SW 1271 (cell line): ENCODE measurements at places on chromosomes 6 and 20.

- no peak for DNase-seq
Observed at GRCh38 chr20:49659056-49659455, 54.6 kb downstream of the B4GALT5 start.

DNA sequence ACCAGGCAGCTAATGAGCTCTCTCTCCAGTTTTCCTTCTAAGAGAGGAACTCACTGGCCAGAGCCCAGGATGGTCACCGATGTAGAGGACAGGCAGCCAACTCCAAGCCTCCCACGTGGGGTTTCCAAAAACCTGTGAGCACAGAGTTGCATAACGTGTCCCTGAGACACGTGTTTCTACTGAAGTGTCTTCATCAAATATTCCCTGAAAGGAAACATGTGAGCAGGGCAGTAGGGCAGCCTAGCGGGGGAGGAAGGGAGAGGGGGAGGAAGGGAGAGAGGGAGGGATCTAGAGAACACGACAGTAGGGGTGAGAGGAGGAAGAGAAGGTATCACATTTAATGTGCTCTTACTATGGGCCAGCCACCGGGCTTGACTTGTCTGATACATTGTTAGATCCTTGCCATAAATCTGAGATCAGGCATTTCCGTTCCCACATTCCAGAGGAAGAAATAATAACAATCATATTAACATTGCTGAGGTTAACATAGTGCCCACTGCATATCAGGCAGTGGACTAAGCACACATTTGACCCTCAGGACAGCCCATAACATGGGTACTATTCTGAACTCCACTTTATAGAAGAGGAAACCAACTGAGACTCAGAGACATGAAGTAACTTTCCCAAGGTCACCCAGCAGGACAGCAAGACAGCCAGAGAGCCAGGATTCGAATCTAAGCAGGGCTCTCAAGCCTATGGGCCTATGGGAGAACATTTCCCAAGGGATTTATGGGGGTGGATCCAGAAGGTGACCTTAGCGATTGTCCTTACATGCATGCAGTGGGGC, 4.5 kb upstream of the SYS1 start:
- DNase-seq, result no peak

GRCh38 chr6:169498916-169499513, 202.8 kb downstream of the WDR27 start:
- DNase-seq, result no peak

- DNase-seq, result peak; percentile 21
Observed at GRCh38 chr6:131995917-131996316, 44.7 kb upstream of the CCN2 start.

DNA sequence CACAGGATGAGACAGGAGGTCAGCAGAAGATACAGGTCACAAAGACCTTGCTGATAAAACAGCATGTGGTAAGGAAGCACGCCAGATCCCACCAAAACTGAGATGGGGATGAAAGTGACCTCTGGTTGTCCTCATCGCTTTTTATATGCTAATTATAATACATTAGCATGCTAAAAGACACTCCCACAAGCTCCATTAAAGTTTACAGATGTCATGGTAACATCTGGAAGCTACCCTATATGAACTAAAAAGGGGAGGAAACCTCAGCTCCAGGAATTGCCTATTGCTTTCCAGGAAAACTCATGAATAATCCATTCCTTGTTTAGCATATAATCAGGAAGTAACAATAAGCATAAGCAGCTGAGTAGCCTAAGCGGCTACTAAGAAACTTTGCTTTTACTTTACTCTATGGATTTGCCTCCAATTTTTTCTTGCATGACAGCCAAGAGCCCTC, 8.4 kb upstream of the RIN2 start:
- DNase-seq, result no peak

GRCh38 chr6:135226537-135226936, 45.4 kb downstream of the MYB start:
- no peak for DNase-seq

DNA sequence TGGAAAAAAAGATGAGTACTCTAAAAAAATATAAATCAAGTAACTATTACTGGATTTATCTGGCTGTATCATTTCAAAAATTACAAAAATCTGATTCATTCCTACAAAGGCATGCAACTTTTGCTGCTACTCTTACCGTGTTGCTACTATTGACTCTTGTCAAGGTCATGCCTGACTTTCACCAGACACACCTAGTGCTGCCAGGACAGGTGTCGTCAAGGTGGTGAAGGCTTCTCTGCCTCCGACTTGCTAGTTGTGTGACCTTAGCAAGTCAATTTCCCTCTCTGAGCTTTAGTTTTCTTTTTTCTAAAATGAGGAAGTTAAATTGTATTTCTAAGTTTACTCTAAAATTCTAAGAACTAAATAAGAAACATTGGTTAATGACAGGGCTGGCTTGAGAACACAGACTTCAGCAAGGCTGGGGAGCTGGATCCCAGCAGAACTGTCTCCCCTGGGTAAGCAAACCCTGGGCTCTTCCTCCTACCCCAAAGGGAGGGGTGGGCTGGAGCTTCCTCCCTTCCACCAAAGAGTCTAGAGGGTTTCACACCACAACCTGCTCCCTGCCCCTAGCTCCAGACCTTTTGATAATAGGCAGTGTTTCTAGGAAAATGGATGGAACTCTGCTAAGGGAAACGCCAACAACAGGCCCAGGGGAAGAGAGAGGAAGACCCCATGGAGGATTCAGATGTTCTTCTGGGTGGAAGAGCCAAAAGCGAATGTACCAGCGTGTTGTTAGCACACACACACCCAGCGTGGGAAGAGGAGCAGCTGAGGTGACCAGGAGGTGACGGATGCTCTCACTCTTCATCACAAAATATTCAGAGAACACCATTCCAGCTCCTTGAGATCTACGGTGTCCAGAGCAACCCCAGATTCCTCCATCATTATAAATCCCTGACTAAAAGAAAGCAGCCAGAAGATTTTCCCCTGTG, 47.9 kb upstream of the CITED2 start:
- no peak for DNase-seq

DNA sequence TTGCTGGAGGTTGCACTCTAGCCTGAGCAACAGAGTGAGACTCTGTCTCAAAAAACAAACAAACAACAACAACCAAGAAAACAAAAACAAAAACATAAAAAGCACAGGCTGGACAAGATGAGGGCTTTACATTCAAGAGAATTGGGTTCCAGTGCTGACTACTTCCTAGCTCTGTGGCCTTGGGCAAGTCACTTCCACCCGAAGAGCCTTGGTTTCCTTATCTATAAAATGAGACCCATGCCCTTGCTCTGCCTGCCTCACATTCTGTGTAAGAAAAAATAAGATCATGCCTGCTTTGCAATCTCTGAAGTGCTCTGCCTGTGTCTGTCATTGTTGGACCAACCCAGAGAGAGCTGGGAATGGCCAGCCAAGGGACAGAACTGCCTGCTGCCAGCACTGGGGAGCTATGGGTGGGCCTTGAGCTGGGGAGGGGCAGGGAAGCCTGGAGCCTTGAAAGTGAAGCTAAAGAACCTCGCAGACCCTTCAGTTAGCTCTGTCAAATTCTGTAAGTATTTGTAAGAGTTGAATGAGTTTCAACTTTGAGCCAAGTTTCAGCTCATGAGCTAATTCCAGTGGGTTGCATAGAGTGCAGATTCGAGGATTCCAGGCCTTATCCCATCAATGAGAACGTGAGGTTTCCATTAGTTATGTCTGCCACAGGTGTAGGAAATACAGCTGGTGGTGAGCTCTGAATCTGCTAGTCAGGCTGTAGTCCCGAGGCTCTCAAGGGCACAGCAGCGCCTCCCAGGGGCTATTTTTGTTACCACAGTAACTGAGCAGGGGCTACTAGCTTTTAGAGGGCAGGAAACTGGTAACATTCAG, 93.2 kb downstream of the DLGAP4 start:
- peak; percentile 58 for DNase-seq

DNA sequence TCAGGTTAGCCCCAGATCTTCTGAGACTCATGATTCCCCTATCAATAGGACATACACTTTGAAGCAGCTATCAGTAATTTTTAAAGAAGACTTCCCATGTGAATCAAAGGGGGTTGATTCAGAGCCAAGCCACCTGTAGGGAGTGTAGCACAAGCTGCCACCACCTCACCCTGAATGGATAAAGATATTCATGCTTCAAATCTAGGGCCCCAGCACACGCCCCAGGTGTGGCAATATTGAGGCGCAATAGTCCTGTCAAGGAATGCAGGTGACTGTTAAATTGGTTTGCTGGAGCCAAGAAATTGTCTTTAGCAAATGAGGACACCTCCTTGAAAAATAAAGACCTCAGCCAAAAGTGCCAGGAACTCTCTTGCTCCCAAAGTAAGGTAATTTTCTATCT, 404.4 kb downstream of the MAFB start:
- DNase-seq, result no peak

DNA sequence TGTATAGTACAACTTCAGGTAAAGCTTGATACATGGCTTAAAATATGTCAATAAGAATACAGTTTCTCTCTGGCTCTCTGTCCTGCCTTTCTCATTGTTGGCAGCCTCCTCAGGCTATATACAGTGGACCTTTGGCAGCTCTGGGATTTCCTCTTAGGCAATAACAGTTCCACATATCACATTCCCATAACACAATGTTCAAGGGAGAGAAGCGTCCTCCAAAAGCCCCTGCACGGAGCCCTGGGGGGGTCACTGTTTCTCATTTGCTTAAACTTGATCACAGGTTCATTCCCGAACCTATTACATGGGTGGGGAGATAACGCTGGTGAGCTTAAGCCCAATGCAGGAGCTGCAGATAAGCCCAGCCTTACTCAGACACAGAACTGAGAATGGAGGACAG, 4.4 kb upstream of the FLRT3 start:
- DNase-seq, result no peak

GRCh38 chr20:9412309-9412708, 102.1 kb upstream of the LAMP5 start:
- no peak for DNase-seq

DNA sequence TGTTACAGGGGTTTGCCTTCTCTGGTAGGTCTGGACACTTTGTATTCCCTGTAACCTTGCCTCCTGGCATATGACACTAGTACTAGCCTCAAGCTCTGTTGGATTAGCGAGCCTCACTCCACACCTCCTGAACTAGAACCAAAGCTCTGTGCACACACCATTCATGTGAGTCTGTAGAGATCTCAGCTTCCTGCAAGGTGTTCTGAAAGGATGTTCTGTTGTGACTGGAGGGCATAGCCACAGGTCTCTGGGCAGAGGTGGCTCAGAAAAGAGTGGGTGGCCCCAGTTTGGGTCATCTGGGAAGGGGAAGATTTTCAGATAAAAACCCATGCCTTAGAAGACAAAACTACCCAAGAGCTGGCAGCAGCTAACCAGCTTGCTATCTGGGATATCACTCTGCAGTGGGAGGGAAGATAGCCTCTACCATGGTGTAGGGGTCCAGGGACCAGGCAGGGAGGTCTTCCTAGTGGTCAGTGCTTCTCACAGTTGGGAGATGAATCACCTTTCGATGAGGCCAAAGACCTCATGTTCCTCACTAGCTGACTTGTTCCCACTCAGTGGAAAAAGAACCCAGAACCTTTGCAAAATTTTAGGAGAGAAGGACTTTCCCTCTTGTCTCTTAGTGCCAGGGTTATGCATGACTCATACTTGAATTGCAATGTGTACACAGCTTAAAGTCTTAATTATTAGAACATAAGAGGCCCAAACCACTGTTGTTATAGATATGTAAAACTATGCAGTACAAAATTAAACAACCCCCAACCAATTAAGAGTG, 41.4 kb downstream of the HLA-F start:
- no peak for DNase-seq

DNA sequence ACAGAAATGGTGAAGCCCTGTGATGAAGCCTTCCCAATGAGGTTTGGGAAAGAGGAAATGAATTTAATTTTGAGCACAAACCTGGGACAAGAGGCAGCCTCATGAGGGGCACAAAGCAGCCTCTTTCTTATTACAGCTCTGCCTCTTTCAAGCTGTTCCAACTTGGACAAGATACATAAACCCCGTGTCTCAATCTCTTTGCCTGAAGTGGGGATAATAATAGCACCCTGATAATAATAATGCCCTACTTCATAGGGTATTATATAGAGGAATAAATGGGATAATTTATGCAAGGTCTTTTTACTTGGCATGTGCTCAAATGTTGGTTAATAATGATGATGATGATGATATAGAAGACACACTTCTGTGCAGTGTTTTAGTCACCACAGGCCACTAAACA, 91.1 kb upstream of the PLN start:
- no peak for DNase-seq

- no peak for DNase-seq
Observed at GRCh38 chr6:150207931-150208570, 65.2 kb downstream of the PPP1R14C start.

DNA sequence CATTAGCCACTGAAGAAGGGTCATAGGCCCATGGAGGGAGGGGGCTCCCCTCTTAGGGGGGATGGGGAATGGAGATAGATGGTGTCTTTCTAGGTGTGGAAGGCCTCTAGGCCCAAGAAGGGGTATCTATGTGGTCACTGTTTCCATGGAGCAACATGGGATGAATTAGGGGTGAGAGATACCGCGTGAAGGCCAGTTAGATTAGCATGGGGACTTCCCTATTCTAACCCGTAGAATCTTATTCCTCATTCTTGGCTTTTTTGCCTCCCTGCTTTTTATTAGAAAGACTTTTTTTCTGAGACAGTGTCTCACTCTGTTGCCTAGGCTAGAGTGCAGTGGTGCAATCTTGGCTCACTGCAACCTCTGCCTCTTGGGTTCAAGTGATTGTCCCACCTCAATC, 3.2 kb downstream of the RAB44 start:
- DNase-seq, result no peak

GRCh38 chr6:25434921-25435320, 155.7 kb downstream of the CARMIL1 start:
- no peak for DNase-seq

DNA sequence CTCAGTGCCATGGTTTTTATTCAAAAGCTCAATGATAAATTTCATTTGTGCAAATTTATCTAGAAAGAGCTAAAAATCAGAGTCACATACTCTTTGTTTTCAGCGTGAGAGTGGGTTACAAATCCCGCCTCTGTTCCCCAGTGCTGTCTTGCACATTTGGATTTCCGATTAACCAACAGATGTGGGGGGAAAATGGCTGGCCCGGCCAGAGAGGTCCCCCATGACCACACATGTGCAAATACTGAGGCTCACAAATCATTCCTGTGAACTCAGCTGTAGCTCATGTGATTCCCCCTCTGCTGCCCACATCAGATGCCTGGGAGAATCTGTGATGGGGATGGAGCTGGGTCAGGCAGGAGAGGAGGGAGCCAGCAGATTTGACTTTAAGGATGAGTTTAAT, 168.7 kb downstream of the PAX1 start:
- DNase-seq, result no peak

- DNase-seq, result no peak
Observed at GRCh38 chr20:3764659-3765058, 2.9 kb downstream of the ADISSP start.

DNA sequence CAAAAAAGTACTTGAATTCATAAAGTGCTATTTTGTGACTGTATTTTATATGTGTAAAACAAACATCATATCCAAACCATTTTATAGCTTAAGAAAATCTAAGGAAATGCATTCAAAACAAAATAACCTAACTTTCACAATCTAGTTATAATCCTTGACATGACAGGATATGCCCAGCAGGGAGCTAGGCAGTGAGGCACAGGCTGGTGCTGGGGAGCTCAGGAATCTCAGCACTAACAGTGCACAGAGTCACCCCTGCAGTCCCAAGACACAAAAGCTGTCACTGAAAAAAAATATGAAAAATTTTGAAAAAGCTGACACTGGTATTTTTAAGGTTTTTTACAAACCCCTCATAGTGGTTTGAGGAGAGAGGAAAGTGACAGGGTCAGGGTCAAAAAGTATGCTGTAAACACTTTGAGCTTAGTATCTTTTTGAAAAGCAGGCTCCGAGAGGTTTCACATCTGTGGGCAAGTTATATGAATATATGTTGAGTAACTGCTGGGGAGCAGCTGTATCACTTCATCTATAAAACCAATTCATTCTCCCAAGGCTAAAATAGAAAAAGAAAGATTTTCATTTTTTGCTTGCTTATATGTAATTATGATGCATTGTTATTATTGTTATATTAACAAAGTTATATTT, 24.1 kb downstream of the LGSN start:
- DNase-seq, result peak; percentile 30
